Activated CD4-positive, CD25-positive, alpha-beta regulatory T cell treated with anti-CD3 and anti-CD28 coated beads, Interleukin-2, amount 50 U/mL, for 72 hours (primary cell): ENCODE measurements at places on chromosomes 1 and 21.

- no peak for DNase-seq
These were observed 15.1 kb upstream of the COP1 start for GRCh38 chr1:176222196-176222595.

DNA sequence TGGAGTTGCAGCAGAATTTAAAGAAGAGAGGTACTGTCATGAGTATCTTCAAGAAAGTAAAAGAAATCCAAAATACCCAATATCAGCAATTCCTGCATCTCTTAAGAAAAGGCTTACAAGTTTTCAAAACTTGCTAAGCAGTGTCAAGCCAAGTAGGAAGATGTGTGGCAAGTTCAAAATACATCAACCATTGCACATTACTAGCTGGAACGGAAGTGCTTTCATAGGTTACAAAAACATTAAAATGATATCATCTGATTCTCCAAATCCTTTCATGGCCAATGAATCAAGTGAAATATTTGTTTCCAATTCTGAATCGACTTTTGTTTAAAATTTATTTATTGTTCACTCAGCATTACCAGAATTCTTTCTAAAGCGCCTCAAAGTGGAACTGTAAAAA is 5.7 kb upstream of the ABCA4 start:
- DNase-seq: no peak

DNA sequence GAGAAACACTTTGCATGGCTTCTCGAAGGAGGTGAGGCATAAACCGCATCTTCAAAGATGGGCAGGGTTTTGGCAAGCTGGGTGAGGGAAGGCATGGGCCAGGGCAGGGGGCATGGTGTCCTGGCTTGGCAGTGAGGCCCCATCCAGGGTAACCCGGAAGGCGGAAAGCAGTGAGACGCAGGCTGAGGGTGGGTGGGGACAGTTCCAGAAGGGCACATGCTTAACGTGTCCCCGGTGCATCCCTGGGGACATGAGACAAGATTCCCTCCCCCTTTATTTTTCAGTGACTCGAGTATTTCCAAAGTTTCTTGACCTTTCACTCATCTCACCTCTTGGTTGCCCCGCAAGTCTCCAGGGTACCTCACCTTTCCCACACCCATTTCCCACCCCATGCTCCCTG is 122.8 kb upstream of the SLC25A33 start:
- no peak for DNase-seq

GRCh38 chr1:222384531-222384930 is 163.4 kb downstream of the HHIPL2 start:
- no peak for DNase-seq

DNA sequence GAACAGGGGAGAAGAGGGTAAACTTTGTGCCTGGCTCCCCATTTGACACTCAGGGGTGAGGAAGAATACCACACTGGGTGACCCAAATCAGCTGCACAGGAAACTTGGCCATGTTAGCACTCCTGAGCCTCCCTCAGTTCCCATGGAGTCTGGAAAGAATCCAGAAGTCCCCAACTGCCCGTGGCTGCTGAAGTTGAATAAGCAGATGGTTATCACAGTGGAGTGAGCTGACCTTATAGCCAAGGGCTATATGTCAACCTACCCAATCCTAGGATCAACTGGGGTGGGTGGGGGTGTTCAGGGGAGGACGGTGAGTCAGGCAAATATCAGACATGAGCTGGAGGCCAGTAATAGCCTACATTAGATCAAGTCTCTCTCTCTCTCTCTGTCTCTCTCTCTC is 20.4 kb downstream of the KCNH1 start:
- DNase-seq: no peak

- DNase-seq: no peak
These were observed 58.2 kb downstream of the PDE9A start for GRCh38 chr21:42711667-42712066.

DNA sequence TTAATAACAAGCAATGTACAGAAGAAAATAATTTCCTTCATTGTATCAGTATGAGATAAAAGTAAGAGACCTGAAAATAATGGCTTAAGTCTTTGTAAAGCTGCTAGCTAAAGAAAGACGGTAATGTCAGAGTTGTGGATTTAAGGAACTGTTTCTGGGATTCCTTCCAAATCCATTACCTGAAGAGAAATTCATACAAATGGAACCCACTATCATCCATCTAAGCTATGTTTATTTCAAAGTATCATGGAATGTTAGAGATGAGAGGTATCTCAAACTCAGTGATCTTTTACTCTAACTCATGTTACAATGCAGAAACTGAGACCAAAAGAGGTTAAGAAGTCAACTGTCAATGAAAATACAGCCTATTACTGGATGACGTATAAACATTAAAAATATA is 197.7 kb downstream of the DENND1B start:
- DNase-seq: no peak

GRCh38 chr1:198648592-198648991 is 9.8 kb downstream of the PTPRC start:
- DNase-seq: no peak

DNA sequence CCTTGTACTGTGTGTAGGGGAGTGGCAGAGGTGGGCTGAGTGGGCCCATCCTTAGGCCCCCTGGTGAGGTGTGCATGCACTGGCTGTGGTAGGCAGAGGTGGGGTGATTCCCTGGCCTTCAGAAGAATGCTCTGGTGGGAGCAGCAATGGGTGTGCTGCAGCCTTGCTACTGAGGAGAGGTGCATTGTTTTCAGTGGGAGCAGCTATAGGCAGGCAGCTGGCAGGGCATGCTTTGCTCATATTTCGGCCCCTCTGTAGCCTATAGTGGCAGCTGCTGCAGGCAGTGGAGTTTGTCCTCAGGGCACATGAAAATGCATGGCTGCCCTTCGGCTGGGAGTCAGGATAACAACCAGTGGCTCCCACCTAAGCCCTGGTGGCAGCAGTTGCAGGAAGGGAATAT is 10.1 kb upstream of the KCTD3 start:
- no peak for DNase-seq
